ENCODE measurements at places on chromosomes 7 and 10. TPM values are rescaled to one million over a fixed set of nuclear protein-coding genes. Genes with fewer than 3 reads are reported as not detected.

AGBL3 gene
- total RNA-seq = 3.3 TPM

TUBAL3 gene
- not detected for total RNA-seq

DNA sequence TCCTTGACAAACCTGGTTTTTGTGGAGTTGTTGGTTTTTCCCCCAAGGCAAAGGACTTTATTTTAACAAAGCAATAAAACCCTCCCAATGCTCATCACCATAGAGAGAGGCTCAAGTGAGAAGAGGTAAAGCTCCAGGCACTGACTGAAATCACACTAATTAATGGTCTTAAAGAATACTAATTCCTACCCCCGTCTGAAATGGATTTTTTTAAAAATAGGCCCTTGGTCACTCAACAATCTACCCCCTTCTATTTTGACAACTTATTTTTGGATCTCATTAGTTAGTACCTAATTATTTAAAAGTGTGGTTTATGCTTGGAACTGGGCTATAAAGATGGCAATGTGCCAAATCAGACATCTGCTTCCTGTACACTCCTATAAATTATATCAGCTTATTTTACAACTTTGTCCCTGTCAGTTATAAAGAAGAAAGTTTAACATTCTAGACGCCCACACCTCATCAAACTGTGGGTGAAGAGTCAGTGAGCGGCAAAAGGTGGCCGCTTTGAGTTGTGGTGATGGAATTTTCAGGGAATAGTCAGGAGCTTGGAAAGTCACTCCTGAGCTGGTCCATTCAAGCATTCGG lies 10.6 kb downstream of the GLI3 start:
- no peak for DNase-seq

DNA sequence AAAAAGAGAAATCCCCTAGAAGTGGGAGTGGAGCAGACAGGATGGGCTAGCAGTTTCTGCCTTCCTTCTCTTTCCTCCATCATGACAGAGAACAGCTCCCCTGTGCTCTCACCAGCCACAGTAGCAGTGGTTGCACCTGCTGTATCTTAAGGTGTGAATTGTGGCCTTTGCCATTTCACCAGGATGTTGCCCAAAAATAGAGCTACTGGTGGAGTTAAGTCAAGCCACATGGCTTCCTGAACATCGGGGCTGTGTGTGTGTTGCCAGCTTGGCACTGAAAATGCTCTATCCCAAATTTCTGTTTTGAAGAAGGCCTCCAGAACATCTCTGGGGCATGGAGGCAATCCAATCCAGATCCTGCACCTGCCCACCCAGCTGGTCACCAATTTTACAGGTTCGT lies 348.7 kb downstream of the EXOC4 start:
- DNase-seq = no peak

- no peak for DNase-seq
Observed at GRCh38 chr7:96219378-96220130, 102.3 kb downstream of the SLC25A13 start.

TMEM130 gene
- not detected for total RNA-seq

- no peak for DNase-seq
Observed at GRCh38 chr7:90232430-90232829, 12.5 kb upstream of the CFAP69 start.

RAMP3 gene
- not detected for total RNA-seq

OR2A12 gene
- not detected for total RNA-seq

- DNase-seq = no peak
Observed at GRCh38 chr7:131057015-131057793, 270.5 kb upstream of the MKLN1 start.

- no peak for DNase-seq
Observed at GRCh38 chr7:80681272-80681885, 42.9 kb downstream of the CD36 start.

GRCh38 chr7:114943953-114944744 lies 22.3 kb downstream of the MDFIC start:
- DNase-seq = no peak

Data from activated CD4-positive, alpha-beta memory T cell treated with anti-CD3 and anti-CD28 coated beads for 36 hours (primary cell).